ENCODE measurements at places on chromosomes 16 and 17.

DNA sequence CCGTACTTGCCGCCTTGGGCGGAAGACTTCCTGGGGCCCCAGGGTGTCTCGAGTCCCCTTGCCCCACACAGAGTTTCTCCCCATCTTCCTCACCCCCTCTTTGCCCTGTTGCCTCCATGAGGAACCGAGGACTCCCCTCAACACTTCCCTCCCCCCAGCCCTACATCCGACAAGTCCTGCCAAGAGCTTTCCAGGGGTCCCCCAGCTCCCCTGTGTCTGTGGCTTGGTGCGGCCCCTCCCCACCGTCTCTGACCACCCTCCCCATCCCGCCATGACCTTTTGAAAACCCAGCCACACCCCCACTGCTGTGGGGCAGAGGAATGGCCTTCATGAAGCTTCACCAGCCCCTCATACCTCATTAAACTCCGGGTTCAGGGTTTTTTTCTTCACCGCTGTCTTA is 11.4 kb downstream of the SCGB1C2 start:
- no peak for DNase-seq

- no peak for DNase-seq
Observed at GRCh38 chr17:29749045-29749825, 126.5 kb upstream of the CORO6 start.

DNA sequence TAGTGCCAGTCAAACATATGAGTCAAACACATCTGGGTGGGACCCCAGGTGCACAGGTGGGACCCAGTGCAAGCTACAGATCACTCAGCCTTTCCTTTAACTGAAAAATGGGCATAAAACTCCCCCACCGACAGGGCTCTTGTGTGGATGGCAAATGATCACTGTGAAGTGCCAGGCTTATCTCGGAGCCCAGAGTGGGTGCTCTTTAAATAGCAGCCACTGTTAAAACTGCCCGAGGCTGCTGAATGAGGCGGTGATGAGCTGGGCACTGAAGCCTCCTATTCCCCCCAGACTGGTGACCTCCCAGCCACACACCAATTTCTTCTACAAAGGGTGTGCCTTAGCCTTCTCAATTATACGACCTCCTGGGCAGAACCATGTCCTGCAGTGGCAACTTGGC is 433.8 kb downstream of the SLC39A11 start:
- DNase-seq, result no peak

DNA sequence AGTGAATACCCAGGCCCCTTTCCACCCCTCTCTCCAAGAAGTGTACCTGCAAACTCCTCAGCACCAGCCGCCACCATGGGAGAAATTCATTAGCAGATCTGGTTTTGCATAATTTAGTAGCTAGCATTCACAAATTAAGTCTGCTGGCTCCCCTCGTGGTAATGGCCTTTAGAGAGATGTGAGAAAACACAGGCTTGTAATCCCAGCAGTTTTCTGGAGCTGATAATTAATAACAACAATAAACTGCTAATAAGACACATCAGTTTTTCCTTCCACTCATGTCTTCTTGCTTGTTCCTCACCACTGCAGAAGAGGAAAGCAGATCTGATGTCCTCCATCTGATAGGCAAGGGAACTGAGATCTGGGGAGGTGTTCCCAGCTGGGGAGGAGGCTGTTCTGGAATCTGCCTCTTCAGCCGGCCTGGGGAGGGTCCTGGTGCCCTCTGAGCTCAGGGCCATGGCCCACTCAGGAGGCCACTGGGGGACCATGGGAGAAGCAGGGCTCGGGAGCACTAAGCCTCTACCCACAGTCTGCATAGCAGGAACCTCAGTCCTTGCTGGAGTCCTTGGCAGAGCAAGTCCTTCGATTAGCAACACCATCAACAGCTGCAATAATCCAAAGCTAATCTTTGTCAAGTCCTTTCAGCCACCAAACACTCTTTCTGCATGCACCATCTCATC is 74.2 kb upstream of the DNAJA2 start:
- no peak for DNase-seq

GRCh38 chr17:42275527-42276358 is 448 bp downstream of the STAT5B start:
- no peak for DNase-seq

DNA sequence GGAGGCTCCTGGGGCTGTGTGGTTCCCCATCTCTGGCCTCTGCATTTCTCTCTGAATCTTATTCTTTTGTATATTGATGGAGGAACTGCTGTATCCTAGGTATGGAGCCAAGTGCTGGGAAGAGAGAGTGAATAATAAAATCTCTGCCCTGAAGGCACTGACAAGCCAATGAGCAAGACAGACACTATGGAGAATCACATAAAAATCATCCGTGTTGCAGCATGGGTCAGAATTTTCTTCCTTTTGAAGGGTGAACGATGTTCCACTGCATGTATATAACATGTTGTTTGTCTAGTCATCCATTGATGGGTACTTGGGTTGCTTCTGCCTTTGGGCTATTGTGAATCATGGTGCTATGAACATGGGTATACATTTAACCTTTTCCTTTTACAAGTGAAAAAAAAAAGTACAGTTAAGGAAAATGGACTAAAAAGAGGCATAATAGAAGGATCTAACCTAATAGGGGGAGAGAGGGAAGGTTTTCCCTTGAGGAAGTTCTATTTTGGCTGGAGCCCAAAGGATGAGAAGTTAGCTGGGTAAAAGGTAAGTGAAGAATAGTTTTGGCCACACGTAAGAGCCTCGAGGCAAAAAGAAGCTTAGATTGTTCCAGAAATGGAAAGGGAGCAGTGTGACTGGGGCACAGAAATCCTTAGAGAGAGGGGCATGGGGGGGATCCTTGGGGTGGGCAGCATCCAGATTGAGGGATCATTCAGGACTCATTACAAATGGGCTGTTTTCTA is 32.3 kb upstream of the GNA13 start:
- DNase-seq, result no peak

DNA sequence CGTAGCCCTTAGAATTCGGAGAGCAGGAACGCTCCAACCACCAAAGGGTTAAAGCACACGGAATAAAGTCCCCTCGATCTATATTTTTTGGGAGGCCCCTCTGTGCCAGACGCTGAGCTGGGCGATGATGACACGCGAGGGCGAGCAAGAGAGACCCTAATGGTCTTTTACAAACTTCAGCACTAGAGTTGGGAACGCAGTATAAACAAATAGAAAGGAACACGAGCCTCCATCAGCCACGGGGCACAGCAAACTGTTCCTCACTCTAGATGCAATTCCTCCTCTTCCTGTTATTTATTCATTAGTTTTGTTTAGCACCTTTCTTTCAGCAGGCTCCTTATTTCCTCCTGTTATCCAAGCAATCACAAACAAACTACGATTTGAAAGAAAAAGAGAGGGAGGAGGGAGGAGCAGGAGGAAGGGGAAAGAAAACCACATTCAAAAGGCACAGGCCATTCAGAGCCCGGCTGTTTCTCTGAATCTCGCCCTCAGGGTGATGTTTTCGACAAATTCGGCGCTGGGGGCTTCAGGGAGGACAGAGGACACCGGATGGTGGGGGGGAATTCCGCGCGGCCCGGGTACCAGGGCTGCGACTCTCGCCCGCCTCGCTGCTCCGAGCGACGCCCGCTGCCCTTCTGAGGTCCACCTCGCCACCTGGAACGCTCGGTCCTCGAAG is 1.6 kb downstream of the TOX3 start:
- DNase-seq, result no peak

DNA sequence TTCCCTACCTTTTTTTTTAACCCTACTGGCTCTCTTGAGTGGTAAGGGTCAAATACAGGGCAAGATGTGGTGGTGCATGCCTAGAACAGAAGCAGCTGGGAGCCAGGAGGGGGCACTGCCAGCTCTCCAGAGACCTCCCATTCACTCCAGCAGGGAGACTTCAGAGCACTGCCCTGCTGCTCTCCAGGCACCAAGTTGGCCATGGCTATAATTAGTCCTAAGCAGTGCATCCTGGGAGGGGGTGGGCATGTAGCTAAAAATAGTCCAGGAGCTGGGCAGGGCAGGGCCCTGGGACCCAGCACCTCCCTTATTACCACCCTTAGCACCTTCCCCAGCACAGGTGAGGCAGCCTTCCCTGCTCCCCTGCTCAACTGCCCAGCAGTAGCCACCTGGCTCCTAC is 3.5 kb downstream of the CORO6 start:
- DNase-seq, result no peak

GRCh38 chr17:32157225-32157624 is 14.9 kb downstream of the RHOT1 start:
- DNase-seq, result no peak

DNA sequence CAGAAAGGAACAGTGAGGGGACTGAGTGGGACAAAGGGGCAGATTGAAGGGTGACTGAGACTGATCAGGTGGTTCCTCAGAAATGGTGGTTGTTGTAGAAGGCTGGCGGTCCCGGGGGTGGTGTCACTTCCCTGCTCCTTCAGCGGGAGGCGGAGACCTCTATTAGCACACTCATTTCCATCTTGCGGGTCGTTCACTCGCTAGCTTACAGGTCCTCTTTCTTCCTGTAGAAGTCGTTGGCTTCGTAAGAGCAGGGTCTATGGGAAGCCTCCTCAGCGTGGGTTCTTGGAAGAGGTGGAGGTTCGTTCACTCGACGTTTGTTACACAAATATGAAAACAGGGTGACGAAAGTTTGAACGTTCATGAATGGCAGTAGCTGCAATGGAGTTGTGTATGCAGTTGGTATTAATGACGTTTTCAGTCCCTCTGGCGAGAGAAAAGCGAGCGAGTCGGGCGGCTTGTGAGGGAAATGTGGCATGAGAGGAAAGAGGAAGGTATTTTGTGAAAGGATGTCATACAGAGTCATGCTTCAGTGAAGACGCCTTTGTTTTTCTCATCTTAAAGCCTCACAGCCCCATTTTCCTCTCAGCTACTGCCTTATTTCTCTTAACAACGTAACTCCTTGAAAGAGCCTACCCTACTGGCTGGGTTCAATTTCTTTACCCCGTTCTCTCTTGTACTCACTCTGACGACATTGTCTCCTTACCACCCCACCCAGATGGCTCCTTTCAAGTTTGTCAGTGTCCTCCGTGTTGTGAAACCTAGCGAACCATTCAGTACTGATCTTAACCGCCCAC is 667 bp downstream of the EFCAB13 start:
- no peak for DNase-seq

GRCh38 chr16:89949121-89949742 is 677 bp downstream of the DEF8 start:
- no peak for DNase-seq

DNA sequence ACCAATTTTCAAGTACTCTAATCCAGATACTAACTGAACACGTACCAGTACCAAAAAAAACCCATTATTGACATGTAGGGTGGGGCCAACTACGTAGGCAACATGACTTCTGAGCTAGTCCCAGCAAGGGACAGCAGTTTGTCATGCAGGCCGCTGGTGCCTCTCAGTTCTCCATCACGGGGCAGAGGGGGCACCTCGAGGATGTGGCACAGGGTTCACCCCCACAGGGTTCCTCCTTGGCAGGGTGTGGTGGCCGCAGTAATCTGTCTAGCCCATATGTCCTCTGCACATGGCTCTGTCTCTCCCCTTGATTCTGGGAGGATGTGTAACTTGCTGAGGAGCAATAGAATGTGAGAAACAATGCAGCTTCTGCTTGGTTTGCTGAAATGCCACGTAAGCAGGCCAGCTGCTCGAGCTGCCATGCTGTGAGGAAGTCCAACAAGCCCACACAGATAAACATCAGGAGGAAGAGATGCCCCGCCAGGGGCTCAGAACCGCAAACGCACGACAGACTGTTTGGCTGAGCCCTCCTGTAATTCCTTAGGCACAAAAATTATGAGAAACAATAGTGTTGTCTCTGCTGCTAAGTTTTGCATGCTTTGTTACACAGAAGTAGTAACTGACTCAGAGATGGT is 62.4 kb downstream of the NT5M start:
- no peak for DNase-seq

DNA sequence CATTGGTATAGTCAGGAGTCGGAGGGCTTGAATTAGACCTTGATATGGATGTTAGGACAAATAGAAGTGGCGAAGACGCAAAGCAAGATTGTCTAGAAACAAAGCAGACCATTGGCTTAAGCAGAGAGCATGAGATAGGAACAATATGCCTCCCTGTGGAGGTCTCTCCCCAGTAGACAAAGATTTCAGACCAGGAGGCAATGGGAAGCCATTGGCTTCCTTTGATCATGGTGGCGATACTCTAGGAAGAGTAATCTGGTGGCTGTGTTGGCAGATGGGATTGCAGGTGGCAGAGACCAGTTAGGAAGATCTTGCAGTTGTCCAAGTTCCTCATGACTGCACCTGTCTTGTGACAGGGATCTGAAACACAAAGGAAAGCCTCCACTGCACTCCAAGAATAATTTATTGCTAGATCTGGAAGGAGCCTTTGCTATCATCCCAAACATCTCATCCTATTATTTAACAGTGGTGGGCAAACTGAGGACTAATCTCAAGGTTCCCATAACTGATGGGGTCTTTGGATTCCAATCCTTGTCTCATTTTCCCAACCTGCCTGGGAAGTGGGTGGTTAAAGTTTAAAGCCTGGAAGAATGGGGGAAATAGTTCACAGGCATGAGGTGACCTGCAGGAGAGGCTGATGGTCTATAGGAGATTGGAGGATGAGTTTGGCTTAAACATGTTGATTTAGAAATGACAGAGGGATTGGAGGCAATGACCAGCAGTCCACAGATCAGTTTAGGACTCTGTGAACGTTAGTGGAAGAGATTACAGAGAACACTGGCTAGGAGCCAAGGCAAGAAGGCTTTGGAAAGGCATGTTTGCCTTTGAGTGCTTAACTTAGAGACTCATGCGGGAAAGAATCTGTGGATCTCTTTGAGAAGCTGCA is 37.0 kb downstream of the HLF start:
- no peak for DNase-seq

DNA sequence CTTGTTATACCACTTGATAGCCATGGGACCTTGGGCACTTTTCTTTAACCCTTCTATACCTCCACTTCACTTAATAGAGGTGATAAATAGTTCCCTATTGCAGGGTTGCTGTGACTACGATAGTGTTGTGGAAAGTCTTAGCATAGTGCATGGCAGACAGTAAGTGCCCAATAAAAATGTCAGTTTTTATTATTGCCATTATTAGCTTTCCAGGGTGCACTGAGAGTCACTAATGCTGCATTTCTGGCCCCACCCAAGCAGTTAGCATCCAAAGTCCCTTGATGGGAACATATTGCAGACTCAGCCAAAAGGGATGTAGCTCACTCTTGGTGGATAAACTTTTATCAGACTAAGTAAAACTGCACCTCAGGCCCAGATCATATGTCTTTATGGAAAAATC is 41.5 kb upstream of the TEKT3 start:
- no peak for DNase-seq

DNA sequence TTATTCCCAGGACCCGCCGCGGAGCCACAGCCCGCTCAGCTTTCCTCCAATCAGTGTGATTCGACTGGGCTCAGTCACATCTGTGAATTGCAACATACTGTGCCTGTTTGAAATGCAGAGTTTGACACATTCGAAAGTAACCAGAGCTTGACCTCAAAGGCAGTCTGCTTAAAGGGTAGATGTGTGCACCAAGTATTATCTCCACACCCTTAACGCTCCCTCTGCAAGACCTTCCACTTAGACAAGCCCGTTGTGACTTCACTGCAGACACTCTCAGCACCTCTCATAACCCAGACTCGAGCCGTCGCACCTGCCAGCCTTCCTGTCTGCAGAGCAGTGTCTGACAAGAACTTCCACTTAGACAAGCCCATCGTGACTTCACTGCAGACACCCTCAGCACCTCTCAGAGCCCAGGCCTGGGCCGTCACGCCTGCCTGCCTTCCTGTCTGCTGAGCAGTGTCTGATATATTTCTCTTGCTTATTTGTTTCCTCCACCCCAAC is 3.7 kb downstream of the KLHDC4 start:
- no peak for DNase-seq

GRCh38 chr17:17568772-17569195 is 22.7 kb downstream of the PEMT start:
- no peak for DNase-seq

GRCh38 chr17:67362173-67362572 is 4.2 kb downstream of the PSMD12 start:
- DNase-seq, result no peak

GRCh38 chr16:23699100-23699499 is 13.9 kb downstream of the ERN2 start:
- no peak for DNase-seq

All from GOT3 (cell line).